ENCODE measurements at places on chromosomes 3 and 15. TPM values are rescaled to one million over a fixed set of nuclear protein-coding genes. Genes with fewer than 3 reads are reported as not detected.

Gene SIAH2
- 21.2 TPM for total RNA-seq

Gene CNTN3
- 1.2 TPM for total RNA-seq

Gene GOLGA8H
- total RNA-seq = not detected

Gene FMN1
- total RNA-seq = 6.7 TPM

Gene SI
- total RNA-seq = under 0.01 TPM

Gene LRRIQ4
- not detected for total RNA-seq

DNA sequence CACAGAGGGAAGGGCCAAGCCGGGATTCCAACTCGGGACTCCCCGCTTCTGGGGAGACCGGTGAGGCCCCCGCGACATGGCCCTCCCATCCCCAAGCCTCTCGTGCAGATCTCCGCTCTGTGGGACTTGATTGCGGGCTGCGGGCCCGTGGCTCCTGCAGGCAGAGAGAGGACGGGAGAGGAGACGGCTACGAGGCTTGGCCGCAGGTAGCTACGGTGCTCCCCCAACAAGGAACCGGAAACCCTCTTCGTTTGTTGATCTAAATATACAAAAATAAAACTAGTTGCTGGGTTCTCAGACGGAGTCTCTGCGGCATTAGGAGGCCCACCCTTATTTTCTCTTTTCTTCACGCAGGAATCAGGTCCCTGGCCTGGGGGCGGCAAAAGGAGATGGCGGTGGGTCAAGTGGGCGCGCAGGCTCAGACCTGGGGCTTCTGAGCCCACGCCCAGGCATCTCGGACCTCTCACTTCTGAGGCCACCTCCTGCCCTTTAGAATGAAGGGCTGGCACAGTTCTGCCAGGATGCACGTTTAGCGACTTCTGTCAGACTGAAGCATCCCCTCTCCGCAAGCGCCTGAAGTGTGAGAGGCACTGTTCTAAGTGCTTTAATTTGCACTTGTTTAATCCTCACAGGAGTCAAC, 10.9 kb downstream of the GNB5 start:
- no peak for DNase-seq

DNA sequence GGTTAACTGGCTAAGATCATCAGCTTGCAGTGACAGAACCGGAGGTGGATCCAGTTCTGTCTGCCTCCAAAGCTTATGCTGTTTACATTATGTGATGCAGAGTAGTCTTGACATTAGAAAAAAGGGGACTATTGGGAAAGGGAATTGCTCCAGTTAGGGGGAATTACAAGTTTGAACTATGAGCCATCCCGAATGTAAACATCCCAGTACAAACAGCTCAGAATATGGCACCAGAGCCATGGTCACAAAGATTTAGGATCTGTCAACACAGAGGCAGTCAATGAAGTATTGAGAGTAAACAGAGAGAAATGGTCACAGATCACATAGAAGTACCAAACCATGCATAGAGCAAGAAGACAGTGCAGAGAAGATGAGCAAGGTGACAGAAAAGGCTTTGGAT, 39.8 kb upstream of the CRTC3 start:
- no peak for DNase-seq

GRCh38 chr15:20351448-20351971, 190.1 kb downstream of the GOLGA6L6 start:
- peak; percentile 67 for DNase-seq

GRCh38 chr3:118180853-118181252, 853.8 kb downstream of the IGSF11 start:
- DNase-seq = no peak

DNA sequence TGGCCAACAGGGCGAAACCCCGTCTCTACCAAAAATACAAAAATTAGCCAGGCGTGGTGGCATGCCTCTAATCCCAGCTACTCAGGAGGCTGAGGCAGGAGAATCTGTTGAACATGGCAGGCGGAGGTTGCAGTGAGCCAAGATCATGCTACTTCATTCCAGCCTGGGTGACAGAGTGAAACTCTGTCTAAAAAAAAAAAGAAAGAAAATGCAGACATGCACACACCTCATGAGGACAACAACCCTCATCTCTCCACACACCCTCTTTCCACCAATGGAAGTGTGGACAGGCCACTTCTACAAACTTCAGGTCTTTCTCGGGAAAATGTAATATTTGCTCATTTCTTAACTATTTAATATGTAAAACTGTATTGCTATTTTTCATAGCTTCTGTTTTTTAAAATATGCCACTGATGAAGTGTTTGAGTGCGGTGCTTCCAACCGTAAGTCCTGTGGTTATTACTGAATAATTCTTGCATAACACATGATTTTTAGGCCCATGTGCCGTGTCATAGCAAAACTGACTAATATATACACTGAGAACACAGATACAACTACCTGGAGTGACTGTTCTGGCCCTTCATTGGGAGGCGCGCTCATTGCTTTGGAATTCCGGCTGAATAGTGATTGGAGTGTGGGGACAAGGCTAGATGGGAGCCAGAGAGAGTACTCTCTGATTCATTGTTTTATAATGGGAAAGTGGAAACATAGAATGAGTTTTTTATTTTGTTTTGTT, 23.1 kb downstream of the LRRC31 start:
- no peak for DNase-seq

DNA sequence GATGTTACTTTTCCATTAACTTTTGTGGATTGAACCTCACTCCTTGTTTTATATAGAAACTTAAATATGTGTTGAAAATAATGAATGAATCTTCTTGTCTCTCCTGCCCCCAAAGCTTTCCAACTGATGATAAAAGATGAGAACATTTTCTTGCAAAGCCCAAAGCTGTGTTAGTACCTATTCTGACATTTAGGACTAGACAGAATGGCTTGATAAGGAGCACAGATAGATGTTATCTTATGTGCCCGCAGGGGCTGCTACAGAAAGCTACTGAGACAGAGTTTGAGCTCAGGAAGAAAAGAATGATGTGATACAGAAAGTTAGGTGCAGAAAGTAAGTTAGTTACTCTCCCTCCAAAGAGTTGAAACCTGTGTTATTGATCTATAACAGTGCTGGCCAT, 109.4 kb upstream of the ATP11B start:
- no peak for DNase-seq

DNA sequence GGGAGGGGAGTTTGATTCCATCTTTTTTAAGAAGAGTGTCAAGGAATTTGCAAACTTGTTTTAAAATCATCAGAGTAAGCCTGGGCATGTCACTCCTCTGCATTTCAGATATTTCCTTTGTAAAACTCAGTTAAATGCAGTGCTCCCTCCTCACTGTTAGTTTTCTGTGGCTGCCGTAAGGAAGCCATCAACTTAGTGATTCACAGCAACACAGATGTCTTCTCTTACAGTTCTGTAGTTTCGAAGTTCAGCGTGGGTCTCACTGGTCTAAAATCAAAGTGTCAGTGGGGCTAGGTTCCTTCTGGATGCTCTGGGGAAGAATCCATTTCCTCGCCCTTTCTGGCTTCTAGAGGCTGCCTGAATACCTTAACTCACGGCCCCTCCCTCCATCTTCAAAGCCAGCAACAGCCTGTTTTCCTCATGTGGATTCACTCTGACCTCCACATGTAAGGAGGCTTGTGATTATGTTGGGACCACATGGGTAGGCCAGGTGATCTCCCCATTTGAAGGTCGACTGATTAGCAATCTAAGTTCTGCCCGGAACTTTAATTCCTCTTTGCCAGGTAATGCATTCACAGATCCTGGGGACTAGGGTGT, 12.4 kb downstream of the ISG20 start:
- peak; percentile 32 for DNase-seq

GRCh38 chr3:151171145-151171757, 31.8 kb downstream of the GPR171 start:
- DNase-seq = peak; percentile 64

DNA sequence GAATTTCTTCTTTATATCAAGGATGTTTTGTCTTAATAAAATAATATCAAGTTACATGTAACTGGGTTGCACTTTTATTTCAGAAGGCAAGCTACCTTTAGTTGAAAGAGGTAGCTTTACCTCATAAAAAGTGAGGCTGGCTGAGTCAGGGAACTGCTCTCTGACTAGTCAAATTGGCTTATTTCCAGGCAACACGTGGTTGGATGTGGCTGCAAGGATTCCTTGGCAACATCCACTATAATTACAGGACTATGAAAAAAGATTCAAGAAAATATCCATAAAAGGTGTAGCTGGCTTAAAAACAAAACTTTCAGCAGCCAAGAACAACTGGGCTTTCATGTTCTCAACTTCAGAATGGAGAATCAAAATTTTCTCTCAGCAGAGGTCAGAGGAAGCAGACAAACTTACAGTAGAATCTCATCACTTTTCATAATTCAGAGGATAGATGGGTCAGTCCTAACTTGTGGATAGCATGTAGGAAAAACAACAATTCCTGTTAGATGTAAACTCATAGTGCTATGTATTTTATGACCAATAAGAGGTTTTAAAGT, 779.1 kb downstream of the MECOM start:
- DNase-seq = no peak

- no peak for DNase-seq
Observed at GRCh38 chr15:49101536-49101935, 53.9 kb downstream of the COPS2 start.

DNA sequence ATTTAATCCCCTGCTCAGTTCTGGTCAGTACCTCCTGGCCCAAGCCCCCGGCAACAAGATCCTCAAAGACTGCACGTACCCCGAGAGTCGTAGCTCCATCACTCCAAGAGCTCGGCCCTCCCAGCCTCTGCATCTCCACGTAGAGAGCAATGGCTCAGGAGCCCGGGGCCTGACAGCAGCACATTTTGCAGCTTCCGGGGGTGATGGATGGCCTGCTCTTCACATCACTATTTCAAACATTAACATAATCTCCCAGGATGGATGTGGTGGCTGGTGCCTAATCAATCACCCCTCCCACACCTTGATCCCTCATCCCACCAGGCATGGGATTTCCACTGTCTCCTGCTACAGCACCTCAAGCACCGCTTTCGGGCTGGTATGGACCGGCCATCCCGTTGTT, 28.1 kb downstream of the CACNA2D2 start:
- DNase-seq = no peak

DNA sequence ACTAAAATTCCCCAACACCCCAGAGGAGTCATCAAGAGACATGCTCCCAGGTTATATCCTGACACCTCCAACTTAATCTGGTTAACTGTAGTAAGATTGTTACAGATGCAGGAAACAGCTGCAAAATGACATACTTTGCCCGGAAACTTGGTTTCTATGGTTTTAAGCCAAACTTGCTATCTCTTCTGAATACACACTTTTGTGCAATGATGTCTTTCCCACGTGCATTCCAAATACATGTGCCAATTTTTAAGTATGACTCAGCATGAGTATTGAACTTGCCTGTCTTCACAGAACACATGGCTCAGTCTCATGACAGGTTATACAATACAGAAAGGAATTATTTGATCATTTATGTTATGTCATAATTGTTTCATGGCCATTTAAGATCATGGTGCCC, 207.0 kb upstream of the DCBLD2 start:
- DNase-seq = no peak

GRCh38 chr15:68303560-68304436, 26.3 kb downstream of the FEM1B start:
- DNase-seq = no peak

DNA sequence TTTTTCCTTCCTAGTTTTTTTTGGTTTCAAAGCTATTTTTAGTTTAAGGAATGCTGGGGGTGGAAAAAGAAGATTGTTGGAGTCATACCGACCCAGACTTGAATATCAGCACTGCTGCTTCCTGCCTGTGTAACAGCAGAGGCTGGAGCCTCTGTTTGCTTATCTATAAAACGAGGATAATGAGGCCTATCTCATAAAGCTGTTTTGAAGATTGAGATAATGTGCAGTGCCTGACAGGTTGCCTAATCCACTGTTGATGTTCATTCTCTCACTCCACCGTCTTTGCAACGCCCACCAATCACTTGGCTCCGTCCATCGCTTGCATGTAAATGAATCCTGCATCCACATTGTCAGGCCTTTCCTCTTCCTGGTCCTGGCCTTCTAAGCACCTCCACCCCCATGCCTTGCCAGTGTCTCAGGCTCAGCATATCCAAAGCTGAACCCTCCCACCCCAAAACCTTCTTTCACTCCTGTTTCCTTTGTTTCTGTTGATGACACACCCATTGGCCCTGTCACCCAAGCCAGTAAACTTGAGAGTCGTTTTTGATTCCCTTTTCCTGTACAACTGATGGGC, 94.9 kb downstream of the MEX3B start:
- DNase-seq = no peak
